ENCODE measurements at places on chromosomes 3 and 15. TPM values are rescaled to one million over a fixed set of nuclear protein-coding genes. Genes with fewer than 3 reads are reported as not detected.

C2CD4B gene
- not detected for total RNA-seq

CYP8B1 gene
- total RNA-seq: not detected

LIPC gene
- total RNA-seq: 0.46 TPM

EIF4E3 gene
- total RNA-seq: 39.2 TPM

GCNT3 gene
- total RNA-seq: not detected

- H3K4me3 ChIP-seq: no peak overlapping the region
- no peak for DNase-seq
- H3K27ac ChIP-seq: no peak overlapping the region
- no peaks in the 10 kb centered on the region for H3K36me3 ChIP-seq
These were observed 571 bp downstream of the FES start for GRCh38 chr15:90884719-90885431.

DNA sequence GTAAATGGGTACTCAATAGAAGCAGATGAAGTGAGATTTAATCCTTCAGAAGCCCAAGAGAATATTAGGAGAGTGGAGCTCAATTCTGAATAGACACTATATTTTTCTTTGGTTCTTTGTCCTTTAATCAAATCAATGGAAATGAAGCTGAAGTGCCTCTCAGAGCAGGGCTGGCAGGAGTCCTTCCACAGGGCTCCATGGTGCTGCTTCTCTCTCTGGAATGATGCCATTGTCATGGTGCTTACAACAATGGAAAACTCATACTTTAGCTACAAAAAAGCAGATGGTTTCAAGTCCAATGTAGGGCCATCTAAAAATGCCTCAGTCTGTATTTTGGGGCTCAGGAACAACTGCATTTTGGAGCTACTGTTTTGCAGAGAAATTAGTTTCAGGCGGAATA lies 125.1 kb downstream of the SNRK start:
- H3K4me3 ChIP-seq: no peak overlapping the region
- H3K27ac ChIP-seq: no peak overlapping the region
- DNase-seq: no peak
- H3K36me3 ChIP-seq: no peaks in the 10 kb centered on the region
- H3K27me3 ChIP-seq: no peaks in the 10 kb centered on the region
- no peaks in the 10 kb centered on the region for H3K4me1 ChIP-seq

Measured in naive thymus-derived CD4-positive, alpha-beta T cell (primary cell).